ENCODE measurements at places on chromosomes 2 and 18. TPM values are rescaled to one million over a fixed set of nuclear protein-coding genes. Genes with fewer than 3 reads are reported as not detected.

The ITGB6 gene
- total RNA-seq = 7.5 TPM

The BMPR2 gene
- 32.1 TPM for total RNA-seq

The SNRPD1 gene
- total RNA-seq = 1.7 TPM

The TAF4B gene
- 23.6 TPM for total RNA-seq

The NEU2 gene
- total RNA-seq = 29.9 TPM

The CNGA3 gene
- total RNA-seq = not detected

The CD207 gene
- 26.8 TPM for total RNA-seq

The AQP12A gene
- total RNA-seq = not detected

The PLGLB2 gene
- 1.7 TPM for total RNA-seq

The SF3B1 gene
- 327 TPM for total RNA-seq

The DYNAP gene
- total RNA-seq = not detected

The SP5 gene
- total RNA-seq = 1.9 TPM

The PLCD4 gene
- total RNA-seq = 0.76 TPM

The DLGAP1 gene
- total RNA-seq = 1.3 TPM
